ENCODE measurements at places on chromosomes 7 and 10.

DNA sequence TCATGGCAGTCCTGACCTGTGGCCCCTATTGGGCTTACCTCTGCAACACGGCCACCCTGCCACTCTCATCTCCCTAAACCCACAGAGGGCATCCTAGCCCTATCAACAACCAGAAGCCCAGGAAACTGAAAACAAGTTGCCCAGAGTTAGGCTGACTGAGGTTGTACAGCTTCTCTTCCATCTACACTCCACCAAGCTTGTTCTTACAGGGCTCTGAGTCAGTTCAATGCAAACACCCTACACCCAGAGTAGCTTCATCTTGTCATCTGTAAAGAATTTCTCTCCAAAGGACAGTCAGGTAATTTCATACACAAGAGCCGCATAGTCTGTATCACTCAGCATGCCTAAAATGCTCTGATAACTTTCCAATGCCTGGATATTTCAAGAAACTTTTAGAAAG, 175.4 kb downstream of the ARID5B start:
- DNase-seq = no peak

GRCh38 chr10:14362104-14362503, 31.4 kb upstream of the FRMD4A start:
- no peak for DNase-seq

DNA sequence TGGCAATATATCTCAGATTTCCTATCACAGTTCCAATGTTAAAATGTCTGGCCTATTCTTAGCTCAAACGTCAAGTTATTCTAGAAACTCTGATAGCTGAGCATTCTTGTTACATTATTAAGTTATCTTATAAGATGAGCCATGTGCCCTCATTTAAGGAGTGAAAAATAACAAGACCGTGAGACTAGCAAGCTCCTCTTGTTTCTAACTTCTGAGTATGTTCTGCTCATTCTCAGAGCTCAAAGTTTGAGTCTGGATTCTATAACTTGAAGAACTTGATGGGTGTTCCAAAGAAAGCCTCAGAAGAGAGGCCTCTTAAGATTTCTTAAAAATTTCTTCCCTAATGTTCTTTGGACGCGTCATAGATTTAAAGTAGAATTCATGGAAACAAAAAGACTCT, 215.2 kb downstream of the HTR7 start:
- DNase-seq = no peak

DNA sequence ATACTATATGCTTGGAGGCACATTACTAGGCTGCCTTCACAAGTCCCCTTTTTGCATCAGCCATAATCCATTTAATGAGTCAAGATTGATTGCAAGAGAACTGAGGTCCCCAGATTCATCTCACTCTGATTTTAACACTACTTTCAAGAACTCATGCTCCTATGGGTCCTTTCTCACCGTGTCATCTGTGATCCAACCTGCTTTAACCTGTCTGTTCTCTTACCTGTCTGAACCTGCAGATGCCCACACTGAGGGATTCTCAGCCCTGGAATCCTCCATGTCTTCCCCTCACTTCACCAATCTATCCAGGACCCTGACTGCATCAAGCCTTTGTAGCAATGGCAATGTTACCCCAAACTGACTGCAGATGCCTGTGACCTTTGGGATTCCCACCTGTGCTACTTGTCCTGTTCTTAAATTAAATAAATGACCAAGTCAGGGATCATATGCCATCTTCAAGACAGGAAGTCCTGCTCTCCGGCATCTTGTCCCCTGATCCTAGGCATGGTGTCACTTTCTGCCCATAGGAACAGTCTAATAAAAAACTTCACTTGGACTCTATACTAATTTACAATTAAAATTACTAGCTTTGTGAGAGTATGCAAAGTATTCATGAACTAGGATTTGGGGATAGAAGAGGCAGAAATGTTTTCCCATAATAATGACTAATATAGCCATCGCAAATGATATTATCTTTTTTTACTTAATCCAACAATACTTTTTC, 25.9 kb upstream of the GOT1 start:
- DNase-seq = no peak

- DNase-seq = no peak
These were observed 323.7 kb upstream of the ANKRD30A start for GRCh38 chr10:36801660-36802059.

DNA sequence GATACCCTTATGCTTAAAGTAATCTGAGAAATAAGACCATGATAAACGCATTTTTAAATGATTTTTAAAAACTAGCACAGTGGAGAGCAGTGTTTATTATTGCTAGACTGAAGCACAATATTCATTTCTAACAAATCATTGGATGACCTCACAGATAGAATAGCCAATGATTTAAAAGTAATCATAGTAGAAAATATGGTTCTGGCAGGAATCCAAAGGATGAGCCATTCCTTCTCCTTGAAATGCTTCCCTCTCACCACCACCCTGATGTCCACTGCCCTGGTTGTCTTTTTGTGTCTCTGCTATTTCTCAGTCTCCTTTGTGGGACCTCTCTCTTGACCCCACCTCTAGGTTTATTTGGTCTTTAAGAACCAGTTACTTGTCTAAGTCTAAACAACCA, 64.9 kb downstream of the PRKG1 start:
- DNase-seq = no peak

GRCh38 chr10:21398563-21399231, 126.8 kb downstream of the SKIDA1 start:
- DNase-seq = no peak

- no peak for DNase-seq
These were observed 1158.8 kb upstream of the SORCS1 start for GRCh38 chr10:108323274-108323798.

GRCh38 chr7:46993396-46993795, 588.5 kb downstream of the TNS3 start:
- DNase-seq = no peak

GRCh38 chr10:29470355-29470705, 164.4 kb downstream of the SVIL start:
- DNase-seq = peak; percentile 17

DNA sequence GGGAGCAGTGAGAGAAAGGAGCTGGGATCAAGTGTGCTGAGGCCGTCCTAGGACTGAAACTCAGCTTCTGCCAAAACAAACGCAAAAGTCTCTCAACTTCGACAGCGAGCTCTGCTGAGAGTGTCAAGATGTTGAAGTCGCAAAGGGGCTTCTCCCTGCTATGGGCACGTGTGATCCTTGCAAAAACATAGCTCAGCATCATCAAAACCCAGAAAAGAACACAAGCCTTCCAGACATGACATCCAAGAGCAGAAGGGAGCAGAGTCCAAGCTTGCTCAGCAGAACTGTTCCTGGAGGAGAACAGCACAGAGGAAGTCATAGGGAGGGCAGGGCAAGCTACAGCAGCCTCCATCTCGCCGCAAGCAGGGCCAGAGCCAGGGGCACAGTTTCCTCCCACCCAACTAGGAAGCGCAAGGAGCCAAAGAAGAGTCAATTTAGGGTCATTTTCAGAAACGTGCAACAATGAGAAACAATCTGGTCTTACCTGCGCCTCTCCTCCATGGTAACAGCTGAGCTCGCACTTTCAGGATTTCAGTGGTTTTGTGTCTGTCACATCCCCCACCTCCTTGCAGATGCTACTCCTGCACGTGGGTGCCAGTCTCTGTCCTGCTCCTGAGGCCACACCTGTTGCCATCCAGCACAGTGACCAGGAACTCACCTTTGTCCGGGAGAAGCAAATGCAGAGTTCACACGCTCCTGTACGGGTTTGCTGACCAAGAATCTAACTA, 113.9 kb downstream of the DIP2C start:
- DNase-seq = no peak

DNA sequence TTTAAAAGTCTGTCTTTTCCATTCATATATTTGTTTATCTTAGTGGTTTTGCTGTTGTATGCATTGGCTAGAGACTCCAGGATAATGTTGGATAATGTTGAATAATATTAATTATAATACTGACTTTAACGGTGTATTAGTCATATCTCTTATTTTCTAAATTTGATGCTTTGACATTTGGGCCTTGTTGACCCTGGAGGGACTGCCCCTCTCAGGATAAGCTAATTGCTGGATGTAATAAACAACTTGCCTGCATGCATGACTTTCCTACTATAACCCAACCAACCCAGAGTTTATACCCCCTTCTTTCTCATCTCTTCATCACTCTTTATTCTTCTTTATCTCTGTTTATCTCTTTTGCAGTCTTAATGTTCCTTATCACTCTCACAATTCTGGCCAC, 90.9 kb upstream of the ABI1 start:
- no peak for DNase-seq

DNA sequence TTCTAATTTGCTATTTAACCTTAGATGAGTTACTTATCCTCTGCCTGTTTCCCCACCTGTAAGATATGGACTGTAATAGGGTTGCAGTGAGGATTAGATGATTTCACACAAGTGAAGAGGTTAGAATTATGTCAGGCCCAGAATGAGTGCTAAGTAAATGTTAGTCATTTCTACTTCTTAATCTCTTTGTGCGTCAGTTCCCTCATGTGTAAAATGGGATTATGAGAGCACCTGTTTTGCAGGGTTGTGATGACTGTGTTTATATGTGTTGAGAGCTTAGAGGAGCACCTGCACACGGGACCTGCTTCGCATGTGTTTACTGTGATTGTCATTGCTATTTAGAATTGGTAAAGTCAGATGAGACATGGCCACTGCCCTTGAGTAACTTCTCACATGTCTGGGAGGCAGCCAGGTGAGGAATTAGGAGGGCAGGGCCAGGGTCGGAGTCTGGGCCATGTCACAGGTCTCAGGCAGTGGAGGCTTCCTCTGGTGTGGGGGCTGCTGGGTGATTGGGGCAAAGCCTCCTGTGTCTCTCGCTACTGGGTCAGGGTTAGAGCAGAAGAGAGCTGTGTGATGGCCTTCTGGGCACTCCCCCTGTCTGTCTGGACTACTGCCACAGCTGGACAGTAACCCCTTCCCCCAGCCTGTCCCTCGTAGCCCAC, 106.7 kb downstream of the WDFY4 start:
- no peak for DNase-seq

DNA sequence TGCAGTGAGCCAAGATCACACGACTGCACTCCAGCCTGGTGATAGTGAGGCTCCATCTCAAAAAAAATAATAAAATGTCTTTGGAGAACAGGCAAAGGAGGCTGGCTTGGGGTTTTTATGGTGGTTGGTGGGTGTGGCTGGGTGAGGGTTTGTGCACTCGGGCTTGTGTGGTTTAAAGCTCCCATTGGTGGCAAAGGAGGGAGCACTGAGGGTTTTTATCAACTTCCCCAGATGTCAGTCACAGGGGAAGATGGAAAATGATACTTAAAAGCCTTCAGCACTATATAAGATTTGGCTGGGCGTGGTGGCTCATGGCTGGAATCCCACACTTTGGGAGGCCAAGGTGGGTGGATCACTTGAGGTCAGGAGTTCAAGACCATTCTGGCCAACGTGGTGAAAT, 16.3 kb upstream of the RNF216 start:
- DNase-seq = peak; percentile 98

GRCh38 chr10:3779158-3779741, 5.8 kb downstream of the KLF6 start:
- DNase-seq = no peak

GRCh38 chr7:105718511-105718925, 137.2 kb upstream of the EFCAB10 start:
- peak; percentile 25 for DNase-seq

DNA sequence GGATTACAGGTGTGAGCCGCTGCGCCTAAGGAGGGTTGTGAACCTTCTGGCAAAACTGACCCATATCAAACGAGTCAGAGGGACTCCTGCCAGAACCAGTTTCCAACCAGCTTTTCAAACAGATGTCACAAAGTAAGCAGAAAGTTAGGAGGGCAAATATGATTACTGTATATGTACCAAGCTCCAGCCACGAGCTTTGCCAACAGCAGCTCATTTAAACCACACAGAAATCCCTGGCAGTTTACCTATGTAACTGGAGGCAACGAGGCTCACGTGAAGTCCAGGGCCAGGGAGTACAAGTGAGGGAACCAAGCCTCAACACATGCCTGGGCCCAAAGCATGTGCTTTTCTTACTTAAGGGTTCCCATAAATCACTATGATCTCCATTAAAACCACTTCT, 12.5 kb upstream of the DAGLB start:
- no peak for DNase-seq

- no peak for DNase-seq
These were observed 370.6 kb downstream of the PARD3 start for GRCh38 chr10:34444223-34445183.

GRCh38 chr10:125967533-125967932, 71.2 kb downstream of the FANK1 start:
- DNase-seq = no peak

DNA sequence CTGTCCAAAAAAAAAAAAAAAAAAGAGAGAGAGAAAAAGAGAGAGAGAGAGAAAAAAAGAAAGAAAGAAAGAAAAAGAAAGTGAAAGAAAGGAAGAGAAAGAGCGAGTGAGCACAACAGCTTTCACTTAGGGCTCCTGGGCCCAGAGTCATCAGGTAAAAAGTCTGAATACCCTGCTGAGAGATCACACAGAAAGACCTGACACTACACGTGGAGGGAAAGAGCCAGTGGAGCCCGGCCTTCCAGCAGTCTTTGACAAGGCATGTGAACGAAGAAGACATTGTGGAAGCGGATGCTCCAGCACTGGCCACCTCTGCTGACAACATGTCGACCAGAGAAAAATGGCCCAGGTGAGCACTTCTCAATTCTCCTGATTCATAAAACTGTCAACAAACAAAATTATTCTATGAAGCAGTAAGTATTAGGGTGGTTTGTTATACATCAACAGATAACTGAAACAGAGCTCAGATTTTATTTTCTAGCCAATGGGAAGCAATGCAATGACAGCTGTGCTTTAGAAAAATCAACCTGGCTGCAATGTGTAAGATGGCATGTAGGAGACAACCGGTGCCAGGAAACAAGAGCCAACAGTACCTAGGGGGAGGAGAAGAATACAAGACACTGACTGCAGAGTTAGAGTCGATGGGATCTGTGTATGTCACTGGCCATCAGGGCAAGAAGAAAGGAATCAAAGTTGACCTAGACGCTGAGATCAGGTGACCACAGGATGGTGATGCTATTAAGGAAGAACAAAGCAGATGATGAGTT, 4.4 kb downstream of the RNF216 start:
- no peak for DNase-seq

- no peak for DNase-seq
These were observed 1239.2 kb downstream of the REEP3 start for GRCh38 chr10:64760371-64760770.

DNA sequence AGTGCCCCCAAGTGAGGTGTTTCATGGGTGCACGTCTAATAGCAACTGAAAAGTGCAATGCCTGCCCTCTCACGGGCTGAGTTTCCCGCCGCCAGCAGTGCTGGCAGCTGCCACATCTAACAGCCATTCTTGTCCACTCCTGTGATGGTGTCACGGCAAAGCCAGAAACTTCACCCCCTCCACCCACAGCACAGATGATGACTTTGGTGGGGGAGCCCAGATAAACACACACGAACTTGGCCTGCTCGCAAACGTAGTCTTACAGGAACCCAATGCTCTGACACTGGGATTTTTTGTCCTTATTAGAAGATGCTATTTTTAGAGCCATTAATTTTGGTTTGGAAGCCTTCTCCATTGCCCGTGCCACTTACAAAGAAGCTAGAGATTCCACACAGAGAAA, 26.7 kb downstream of the CPXM2 start:
- no peak for DNase-seq

DNA sequence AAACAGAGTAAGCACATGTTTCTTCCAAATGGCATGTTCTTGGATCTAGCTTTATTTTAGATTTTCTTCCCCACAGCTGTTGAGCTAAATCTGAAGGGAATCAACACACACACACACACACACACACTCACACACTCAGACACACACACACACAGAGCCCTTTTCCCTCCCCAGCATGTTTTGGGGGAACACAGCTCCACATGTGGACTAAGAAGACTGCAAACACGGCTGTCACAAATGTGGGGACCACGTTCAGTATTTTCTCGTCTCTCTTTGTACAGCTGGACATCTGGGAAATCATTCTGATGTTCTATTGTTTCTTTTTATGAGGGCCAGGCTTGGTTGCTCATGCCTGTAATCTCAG, 116.3 kb downstream of the ABLIM1 start:
- no peak for DNase-seq
